MV-4-11 (cell line): ENCODE measurements at places on chromosomes 13 and 19.

- no peak for DNase-seq
These were observed 7.9 kb upstream of the AKAP8L start for GRCh38 chr19:15426485-15427349.

- DNase-seq = no peak
These were observed 1218.6 kb downstream of the PCDH17 start for GRCh38 chr13:58850161-58850560.

- no peak for DNase-seq
These were observed 3.0 kb upstream of the RINL start for GRCh38 chr19:38880882-38881609.

DNA sequence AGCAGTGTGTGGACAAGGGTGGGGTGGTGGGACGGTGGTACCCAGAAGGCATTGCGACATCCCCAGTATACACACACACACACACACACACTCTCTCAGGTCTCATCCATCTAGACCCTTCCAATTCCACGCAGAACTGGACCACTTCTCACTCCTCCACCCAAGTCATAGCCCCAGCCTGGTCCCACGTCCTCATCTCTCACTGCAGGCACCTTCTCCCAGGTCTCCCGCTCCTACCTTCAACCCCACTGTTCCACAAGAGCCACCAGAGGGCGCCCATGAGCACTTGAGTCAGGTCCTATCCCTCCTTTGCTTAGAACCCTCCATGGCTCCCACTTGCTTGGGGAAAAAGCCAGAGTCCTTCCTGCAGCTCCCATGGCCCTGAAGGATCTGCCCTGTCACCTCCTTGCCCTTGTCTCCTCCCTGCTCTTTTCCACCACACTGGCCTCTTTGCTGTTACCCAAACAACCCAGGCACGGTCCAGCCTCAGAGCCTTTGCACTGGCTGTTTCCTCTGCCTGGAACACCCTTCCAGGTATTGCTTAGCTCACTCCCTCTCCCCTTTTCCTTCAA lies 62.6 kb downstream of the IER2 start:
- peak; percentile 49 for DNase-seq

GRCh38 chr13:81230386-81230785 lies 889.5 kb upstream of the SPRY2 start:
- DNase-seq = no peak

DNA sequence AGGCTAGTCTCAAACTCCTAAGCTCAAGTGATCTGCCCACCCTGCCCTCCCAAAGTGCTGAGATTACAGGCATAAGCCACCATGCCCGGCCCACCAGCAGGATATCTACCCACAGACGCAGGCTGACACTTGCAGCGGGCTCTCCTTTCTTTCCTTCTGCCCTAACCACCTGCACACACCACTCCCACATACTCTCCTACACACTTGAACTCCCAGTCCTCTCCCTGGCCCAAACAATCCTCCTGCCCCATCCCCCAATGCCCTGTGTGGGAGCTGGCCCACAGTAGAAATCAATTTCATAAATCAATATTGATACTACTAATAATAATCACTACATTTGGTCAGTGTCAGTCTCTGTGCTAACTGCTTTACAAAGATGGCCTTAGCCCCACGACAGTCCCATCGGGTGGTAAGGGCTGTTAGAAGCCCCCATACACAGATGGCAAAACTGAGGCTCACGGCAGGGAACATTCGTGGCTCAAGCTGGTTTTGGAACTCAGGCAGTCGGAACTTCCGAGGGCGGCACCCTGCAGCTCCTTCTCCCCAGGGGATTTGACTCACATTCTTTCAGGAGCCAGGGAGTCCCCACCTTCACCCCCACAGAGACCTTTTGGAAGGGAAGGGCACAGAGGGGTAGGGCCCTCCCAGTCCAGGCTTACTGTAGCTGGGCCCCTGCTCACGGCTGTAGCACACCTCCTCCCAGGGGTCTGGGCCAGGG lies 3.4 kb upstream of the DPF1 start:
- no peak for DNase-seq

DNA sequence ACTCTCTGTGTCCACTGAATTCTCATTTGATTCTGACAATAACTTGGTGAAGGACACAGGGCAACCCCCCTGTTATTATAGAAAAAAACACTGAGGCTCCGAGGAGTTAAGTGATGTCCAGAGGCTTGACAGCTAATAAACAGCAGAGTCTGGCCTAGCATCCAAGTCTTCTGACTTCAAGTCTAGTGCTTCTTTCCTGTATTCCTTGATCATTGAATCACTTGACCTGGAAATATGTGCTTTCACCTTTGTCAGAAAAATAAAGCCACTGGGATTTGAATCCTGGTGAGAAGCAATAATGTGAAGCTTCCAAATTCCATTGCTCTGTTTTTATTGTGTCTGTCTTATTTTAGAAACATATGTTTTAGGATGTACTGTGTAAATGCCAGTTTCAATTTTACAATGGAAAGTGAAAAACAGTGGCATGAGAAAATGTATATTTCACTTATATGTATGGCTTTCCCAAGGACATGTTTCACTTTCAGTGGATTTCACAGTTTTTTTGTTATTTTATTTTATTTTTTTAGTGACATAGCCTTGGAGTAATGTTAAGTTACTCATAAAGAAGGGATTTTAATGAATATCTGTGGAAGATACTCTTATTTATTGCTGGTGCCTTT lies 190.2 kb downstream of the GPC6 start:
- no peak for DNase-seq

DNA sequence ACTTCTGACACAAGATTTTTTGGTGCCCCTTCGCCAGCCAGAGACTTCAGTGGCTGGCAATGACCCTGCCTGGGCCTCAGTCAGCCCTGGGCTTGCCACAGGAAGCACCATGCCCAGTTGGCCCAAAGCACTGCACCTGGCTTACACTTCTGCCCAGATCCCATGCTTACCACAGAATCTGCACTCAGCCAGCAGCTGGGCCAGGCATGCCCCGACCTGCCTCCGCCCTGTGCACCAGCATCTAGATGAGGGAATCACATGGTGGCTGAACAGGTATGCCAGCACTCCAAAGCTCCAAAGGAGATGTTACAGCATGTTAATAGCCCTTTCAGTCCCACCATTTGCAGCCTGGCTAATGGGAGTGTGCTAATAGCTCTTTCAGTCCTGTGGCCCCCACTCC lies 690.9 kb downstream of the SLITRK6 start:
- no peak for DNase-seq

GRCh38 chr13:49827336-49827735 lies 34.9 kb upstream of the KPNA3 start:
- no peak for DNase-seq

GRCh38 chr13:45872566-45872965 lies 21.0 kb upstream of the SIAH3 start:
- DNase-seq = no peak

DNA sequence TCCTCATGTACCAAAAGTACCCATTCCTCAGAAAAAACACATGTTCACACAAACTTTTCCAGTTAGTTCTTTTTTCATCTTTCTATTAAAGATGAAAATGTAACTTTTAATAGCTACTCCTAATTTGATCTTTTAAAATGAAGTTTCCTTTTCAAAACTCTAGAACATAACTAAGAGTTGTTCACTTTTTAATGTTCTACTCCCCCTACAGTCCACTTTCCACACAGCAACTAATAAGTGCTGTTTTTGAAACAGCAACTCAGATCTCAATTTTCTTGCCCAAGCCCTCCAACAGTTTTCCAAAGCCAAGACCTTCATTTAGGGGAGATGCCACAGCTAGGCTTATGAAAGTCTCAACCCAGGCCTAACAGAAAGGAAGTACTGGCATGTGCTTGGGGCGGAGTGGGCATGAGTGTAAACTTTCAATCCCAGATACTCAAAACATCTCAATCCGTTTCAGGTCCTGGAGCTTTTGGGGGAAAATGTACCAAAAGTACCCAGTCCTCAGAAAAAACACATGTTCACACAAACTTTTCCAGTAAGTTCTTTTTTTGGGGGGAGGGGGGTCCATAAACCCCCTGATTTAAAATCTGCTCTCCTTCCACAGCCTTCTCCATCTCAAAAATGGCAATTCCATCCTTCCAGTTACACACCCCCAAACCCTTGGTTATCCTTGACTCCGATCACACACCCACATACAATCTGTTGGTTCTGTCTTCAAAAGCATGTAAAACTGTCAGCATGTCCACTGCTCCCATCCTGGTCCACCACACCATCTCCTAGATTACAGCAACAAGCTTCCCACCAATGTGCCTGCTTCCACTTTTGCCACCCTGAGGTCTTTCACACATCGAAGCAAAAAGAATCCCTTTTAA lies 2.0 kb downstream of the FBL start:
- peak; percentile 67 for DNase-seq
